ENCODE measurements at places on chromosomes 5 and 9.

DNA sequence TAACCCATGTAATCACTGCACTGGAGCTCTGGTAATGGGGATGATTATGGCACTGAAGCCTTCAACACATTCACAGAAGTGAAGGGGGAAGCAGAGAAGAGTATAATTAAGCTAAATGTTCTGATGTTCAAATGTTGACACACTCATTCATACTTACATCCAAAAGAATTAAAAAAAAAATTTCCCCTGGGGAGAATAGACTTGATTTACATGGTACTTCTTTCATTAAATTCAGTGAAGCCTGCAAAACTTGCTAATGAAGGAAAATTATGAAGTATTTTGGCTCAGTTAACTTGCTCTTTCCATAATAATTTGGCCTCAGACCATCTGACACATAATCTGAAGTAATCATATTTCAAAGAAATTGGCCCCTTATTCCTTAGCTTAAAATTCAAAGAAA lies 428.8 kb downstream of the SH3GL2 start:
- DNase-seq = no peak

- no peak for DNase-seq
Measured at GRCh38 chr5:127839496-127840197, 136.5 kb downstream of the CCDC192 start.

DNA sequence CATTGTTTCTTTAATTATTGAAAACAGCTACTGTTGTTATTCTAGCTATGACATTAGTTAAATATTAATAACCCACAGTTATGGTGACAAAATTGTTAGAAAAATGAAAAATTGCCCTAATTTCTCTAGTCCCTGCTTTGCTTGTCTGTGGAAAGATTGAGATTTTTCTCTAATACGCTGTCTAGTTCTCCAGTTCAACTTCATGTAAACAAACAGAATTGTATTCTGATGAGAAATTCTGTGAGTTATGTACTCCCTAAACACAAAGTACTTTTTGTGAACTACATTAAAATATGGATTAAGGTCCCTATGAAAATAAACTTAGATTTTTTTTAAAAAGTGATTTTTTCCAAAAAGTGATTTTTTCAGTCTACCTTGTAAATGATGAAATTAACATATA lies 8.7 kb downstream of the SLF1 start:
- DNase-seq = no peak

DNA sequence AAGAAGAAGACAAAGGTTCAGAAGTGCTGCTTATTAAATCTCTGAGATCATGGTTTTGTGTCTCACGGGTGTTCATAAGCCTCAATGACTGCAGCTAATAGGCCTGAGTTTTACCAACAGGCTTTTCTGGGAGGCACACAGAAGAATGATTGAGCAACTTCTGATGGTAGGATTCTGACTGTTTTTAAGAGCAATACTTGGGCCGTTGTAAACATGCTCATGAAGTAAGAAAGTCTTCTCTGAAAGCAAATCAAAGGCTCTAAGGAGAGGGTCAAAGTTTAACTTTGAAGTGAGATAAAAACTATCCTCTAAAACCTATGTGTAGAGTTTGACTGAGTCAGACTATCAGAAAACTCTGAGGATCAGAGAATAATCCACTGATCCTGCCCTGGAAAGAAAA lies 390.9 kb upstream of the DAB2 start:
- no peak for DNase-seq

DNA sequence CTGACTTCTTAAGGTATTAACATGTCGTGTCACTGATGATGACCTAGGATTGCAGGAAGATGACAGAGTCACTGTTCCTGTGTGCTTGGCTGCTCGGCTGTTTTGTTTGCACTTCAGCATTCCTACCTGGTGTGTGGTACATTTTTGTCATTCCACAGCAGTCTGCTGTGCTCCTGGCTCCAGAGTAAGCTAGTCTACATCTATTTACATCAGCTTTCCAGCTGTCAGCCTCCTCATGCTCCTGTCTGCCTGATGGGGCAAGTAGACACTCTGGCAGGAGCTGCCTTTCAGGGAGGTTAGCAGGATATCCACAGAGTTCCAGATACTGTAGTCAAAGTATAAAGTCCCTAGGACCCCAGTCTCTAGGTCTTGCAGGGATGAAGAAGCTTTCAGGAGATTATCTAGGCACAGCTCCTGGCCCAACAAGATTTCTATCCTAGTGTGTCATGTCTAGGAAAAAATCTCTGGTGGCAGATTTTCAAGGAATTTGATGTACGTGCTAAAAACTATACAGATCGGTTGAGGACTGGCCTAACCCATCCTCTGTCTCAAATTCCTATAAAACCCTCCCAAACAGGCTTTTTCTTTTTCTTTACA lies 28.4 kb downstream of the RUSC2 start:
- DNase-seq = no peak

GRCh38 chr5:54579591-54580295 lies 62.2 kb downstream of the SNX18 start:
- DNase-seq = no peak

DNA sequence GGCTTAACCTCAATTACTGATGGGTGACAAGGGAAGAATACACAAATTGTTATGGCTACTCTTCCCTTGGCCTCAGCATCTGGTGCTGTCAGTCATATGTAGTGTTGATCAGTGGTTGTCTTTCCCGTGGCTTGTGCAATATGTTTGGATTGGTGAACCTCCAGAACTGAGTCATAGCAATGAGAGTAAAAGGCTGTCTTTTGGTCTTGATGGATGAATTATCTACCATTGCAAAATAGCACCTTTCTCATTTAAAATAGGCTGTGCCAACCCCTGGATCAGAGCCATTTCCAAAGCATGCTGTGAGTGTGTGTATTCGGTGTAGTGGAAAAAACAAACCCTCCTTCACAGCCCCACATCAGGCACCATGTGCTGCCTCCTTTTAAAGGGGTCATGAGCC lies 14.6 kb upstream of the F2R start:
- DNase-seq = no peak

DNA sequence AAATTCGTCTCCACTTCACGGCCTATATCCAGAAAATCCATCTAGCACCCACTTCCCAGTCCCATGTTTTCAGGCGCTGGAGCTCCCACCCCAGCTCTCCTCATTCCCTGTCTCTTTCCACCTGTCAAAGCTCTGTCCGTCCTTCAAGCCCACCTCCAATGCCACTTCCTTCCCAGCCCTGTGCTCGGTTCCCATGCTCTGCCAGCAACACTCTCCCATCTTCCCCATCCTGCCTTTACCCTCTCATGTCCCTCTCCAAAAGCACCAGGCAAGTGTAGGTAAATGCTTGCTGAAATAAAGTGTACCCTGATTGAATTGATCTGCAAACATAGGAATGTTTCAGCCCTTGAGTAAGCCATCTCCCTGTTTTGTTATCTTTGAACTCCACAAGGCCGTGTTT lies 9.2 kb downstream of the DRD1 start:
- DNase-seq = no peak

- no peak for DNase-seq
Measured at GRCh38 chr9:112184946-112185345, 9.8 kb upstream of the SUSD1 start.

DNA sequence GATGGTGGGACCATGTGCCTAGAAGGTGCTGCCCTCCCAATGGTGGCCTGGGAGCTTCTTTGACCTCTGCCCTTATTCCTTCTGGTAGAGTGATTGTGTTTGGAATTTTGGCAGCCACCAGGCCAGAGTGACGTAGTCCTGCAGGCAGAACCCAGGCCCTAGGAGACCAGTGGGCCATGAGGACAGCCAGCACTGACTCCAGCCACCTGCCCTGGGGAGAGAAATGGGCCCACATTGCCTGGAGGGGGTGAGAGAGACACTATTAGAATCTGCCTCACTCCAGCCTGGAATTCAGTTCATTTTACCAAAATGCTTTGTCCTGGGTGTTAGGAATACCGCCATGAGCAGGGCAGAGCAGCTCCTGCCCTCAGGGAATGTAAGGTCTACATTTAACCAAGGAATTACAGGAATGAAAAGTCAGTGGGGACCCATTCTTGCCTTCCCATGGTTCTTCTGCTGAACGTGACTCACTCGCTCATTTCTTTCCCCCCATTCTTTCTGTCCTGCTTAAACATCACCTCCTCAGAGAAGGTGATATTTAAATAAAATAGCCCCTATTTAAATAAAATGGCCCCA lies 5.5 kb upstream of the COL27A1 start:
- no peak for DNase-seq

GRCh38 chr5:61245486-61245885 lies 83.2 kb upstream of the SMIM15 start:
- no peak for DNase-seq

DNA sequence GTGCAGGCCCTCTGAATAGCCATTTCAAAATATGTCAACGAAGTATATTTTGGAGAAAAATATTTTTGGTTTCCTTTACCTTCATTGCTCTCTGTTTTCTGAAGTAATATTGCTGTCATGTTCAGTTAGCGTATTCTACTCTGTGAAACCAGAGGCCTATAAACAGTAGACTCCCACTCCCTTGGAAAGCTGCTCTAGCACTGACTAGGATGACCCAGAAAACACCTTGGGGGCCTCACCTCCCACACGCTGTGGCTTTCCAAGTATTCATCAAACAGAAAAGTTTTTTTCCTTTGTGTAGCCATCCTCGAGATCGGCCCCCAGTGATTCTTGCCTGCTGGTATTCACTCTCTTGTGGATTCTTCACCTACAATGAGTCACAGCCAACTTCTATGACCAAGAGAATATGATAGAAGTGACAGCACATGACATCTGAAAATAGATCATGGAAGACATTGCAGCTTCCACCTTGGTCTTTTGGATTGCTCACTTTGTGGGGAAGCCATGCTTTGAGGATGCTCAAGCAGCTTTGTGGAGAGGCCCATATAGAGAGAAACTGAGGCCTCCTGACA lies 28.9 kb upstream of the CTXN3 start:
- no peak for DNase-seq

DNA sequence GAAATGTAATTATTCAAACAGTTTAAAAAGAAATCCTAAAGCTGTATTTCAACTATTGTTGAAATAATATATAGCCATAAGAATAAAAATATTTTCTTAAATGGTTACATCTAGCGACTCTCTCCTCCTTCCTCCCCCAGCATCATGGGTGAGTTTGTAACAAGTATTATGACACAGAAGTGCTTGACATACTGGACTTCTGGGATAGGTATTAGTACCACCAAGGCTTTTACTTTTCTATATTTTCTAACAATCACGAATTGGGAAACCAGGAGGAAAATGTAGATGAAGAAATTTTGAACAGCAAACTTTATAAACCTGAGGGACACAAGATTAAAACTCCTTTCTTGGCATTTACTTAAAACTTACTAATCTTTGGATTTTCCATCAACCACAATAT lies 4.4 kb downstream of the RORB start:
- DNase-seq = no peak

DNA sequence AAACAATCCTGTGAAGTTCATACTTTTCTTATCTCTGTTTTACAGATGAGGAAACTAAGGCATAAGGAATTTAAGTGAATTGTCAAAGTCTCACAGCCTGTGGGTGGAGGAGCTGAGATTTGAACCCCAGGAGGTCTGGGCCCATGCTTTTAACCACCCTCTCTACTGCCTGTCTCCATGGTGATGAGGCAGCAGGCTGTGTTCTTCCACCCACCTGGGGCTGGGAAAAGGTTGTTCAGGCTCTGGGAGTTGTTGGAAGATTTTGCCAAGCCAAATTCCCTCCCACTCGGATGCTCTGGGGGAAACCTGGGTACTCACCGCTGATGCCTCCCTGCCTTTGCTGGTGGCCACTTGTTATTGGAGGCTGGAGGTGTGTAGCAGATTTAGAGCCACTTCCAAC lies 18.3 kb upstream of the SYNPO start:
- DNase-seq = no peak

GRCh38 chr5:20476016-20476415 lies 488.0 kb upstream of the CDH18 start:
- no peak for DNase-seq

DNA sequence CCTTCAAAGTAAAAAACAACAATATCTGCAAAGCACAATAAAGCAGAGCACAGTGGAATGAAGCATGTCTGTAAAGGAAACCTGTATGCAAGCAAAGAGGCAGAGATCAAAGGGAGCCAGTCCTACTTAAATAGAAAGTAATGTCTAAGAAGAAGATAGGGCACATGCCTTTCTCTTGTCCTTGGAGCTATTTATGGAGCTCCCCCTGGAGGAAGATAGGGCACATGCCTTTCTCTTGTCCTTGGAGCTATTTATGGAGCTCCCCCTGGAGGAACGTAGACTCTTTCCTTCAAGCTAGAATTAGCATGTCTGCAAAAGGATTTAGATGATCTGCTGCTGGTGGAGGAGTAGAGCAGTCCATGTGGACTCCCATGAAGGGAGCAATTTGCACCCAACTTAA lies 168.1 kb upstream of the RASEF start:
- DNase-seq = no peak

GRCh38 chr5:13278811-13279210 lies 665.7 kb downstream of the DNAH5 start:
- no peak for DNase-seq

GRCh38 chr5:80190960-80191359 lies 64.9 kb downstream of the SERINC5 start:
- DNase-seq = no peak

GRCh38 chr5:67802766-67803165 lies 412.8 kb upstream of the PIK3R1 start:
- no peak for DNase-seq

DNA sequence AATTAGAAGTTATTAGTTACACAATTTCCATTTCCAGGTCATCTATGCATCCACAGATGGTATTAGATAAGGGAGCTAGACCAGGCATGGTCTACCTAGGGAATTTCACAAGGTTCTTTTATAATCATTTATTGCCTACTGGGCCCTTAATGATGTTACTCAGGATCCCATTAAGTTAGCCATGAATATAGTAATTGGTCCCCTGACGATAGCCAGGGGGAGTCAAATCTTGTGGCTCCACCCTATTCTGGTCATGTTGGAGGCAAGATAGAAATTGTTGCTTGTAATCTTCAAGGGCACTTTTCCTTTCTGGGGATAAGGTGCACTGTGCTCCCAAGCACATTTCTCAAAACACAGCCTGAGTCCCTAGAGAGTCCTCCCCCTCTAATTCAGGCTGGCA lies 14.1 kb upstream of the ELL2 start:
- DNase-seq = no peak

DNA sequence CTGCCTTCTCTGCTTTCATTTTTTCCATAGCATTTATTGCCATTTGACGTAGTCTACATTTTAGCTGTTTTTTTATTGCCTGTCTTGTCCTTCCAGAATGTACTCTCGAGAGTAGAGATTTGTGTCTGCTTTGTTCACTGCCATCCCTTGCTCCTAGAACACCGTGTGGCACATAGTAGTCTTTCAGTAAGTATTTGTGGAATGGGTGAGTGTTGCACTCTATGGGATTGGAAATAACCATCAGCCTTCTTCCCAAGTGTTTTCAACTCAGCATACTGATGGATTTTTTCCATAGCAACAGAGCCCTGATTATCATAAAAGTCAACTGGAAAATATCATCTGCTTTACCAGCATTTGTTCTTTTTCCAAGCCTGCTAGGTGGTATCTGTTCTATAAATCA lies 462.6 kb downstream of the ENC1 start:
- no peak for DNase-seq

GRCh38 chr5:58746321-58746720 lies 163.4 kb downstream of the RAB3C start:
- no peak for DNase-seq

GRCh38 chr5:26945901-26946300 lies 92.5 kb downstream of the CDH9 start:
- no peak for DNase-seq
